ENCODE measurements at places on chromosomes 6 and 20.

DNA sequence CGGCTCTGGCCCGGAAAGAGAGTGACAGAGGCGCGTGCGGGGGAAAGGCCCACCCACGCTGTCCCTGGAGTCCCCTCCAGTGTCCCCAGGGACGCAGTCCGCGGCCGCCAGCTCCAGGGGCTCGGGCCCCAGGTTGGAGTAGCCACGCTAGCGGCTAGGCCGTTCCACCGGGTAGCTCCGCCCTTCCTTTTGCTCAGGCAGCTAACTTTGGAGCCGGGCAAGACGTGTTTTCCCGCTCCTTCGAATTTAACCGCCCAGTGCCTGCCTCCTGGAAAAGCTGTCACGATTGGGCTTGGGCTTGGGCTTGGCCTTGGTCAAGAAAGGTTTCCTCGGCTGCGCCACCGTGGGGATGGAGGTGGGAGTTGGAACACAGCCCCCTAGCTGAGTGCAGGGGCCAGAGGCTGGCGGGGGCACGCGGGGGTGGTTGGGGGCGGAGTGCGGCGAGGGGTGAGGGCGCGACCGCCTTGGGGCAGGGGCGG, 4.7 kb downstream of the LINC00237 start:
- peak; percentile 39 for DNase-seq

DNA sequence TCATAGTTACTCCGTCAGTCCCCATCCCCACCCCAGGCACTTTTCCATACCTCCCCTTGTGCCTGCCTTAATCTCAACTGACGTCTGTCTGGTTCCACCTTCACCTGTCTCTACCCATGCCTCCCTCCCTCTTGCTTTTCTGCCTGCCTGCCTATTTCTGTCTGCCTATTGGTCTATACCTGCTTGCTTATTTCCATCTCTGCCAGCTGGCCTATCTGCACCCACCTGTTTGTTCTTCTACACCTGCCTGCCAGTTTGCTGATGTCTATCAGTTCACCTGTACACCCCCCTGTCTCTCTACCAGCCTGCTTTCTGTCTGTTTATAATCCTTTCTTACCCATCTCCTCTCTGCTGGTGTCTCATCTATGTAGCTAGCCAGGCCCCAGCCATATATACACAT, 87.5 kb downstream of the RALGAPA2 start:
- DNase-seq = no peak

GRCh38 chr20:53891306-53891894, 179.0 kb downstream of the BCAS1 start:
- DNase-seq = no peak

GRCh38 chr20:64250027-64250426, 5.5 kb upstream of the PCMTD2 start:
- no peak for DNase-seq

- DNase-seq = no peak
These were observed 126.7 kb downstream of the IRF4 start for GRCh38 chr6:518218-518617.

DNA sequence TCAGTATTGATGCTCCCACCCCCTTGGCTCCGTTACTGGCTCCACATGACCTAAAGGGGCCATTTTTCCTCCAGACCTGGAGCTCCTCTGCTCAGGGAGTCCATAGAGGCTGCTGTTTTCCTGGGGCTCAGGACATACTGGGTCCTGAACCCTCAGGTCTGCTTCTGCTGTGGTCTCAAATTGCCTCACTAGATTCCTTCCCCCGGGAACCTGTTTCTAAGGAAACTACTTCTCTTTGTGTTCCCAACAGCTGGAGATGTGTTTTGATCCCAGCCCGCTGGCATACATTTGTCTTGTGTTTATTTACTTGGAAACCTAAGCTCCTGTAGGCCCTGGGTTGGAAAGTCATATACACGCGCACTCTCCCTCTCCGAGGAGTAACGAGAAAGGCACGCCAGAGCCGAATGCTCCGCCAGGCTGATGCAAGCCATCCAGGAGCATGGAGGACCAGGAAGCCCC, 222.8 kb downstream of the UST start:
- peak; percentile 84 for DNase-seq

DNA sequence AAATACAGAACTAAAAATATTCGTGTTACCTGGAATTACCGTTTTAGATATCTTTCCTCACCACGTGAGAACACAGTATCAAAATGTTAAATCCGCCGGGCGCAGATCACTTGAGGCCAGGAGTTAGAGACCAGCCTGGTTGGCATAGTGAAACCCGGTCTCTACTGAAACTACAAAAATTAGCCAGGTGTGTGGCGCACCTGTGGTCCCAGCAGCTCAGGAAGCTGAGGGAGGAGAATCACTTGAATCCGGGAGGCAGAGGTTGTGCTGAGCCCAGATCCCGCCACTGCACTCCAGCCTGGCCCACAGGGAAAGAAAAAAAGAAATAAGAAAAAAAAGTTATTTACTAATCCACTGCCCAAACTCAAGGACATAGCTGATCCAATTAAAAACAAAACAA, 4.8 kb upstream of the DDX43 start:
- DNase-seq = no peak

GRCh38 chr6:27667657-27668441, 194.9 kb upstream of the ZNF184 start:
- no peak for DNase-seq

DNA sequence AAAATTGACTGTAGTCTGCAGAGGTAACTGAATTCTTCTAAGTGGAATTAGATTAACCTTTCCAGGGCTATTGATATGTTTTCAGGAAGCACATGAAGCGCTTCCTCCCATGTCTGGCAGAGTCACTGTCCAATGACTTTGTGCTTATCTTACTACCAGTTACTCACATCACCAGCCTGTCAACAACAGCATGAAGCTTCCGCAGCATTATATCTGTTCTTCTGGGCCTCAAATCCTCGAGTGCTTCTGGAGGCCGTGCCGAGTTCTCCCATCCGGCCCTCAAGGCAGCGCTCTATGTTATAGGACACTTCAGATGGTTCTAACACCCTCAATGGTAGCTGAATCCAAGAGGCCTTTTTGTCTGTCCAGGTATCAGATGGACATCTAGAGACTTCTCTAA, 33.2 kb downstream of the PSMG4 start:
- no peak for DNase-seq

- no peak for DNase-seq
These were observed 1064.6 kb upstream of the EYS start for GRCh38 chr6:66771626-66772025.

- DNase-seq = peak; percentile 57
These were observed 215.2 kb downstream of the NFATC2 start for GRCh38 chr20:51327251-51327841.

- DNase-seq = no peak
These were observed 503.9 kb upstream of the EYS start for GRCh38 chr6:66210964-66211363.

GRCh38 chr6:88449770-88450169, 283.6 kb upstream of the CNR1 start:
- DNase-seq = no peak

- no peak for DNase-seq
These were observed 6.0 kb upstream of the HSF2 start for GRCh38 chr6:122393351-122393896.

GRCh38 chr20:19807191-19807945, 49.3 kb downstream of the RIN2 start:
- DNase-seq = peak; percentile 80

DNA sequence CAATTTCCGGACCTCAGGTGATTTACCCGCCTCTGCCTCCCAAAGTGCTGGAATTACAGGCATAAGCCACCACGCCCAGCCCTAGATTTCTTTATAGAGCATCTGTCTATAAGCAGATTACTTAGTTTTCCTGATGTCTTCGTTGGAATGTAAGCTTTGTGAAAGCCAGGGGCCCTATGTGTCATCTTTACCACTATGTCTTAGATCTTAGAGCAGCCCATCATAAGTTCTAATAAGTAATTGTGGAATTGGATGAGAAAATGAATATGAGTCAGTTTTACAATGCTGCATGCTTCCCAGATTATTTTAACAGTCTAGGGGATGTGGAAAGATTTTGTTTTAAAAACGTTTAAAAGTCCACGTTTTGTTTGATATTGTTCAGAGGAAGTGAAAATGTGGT, 9.1 kb upstream of the ZBTB2 start:
- no peak for DNase-seq

- no peak for DNase-seq
These were observed 20.7 kb upstream of the RNGTT start for GRCh38 chr6:88984152-88984551.

DNA sequence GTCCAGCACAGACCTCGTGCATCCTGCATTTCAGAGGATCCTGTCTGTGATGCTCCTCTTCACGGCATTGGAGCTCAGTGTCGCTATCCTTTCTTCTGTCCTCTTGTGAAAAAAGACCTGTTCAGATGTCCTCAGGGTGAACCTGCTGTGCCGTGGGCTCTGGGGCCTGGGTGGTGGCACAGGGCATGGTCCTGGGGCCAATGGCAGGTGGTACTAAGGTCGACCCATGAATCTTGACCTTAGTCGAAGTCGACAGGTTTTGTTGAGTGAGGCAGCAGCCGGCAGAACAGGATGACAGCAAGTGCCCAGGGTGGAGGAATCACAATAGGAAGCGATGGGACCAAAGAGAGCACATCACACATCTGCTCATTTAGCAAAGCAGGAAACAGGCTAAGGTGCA, 22.0 kb upstream of the MAS1L start:
- no peak for DNase-seq

DNA sequence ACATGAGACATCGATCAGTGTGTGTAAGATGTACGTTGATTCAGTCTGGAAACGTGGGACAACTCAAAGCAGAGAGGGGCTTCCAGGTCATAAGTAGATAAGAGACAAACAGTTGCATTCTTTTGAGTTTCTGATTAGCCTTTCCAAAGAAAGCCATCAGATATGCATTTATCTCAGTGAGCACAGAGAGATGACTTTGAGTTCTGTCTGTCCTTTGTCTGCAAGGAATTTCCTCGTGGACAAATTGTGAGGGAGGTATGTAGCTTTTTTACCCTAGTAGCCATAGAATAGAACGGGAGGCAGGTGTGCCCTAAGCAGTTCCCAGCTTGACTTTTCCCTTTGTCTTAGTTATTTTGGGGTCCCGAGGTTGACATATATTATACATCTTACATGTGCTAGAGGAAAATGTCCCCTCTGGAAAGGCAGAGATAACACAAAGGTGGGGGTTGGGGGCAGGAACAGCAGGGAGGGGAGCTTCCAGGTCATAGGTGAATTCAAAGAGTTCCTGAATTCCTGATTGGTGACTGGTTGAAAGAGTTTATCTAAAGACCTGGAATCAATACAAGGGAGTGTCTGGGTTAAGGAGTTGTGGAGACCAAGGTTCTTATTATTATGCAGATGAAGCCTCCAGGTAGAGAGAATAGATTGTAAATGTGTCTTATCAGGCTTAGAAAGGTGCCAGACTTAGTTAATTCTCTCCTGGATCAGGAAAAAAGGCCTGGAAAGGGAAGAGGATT, 237.0 kb downstream of the NFATC2 start:
- DNase-seq = no peak

GRCh38 chr6:135231469-135231844, 50.3 kb downstream of the MYB start:
- DNase-seq = no peak

- no peak for DNase-seq
These were observed 511.0 kb downstream of the CDKAL1 start for GRCh38 chr6:21045135-21045700.

- peak; percentile 80 for DNase-seq
These were observed 1.4 kb downstream of the BMP6 start for GRCh38 chr6:7727086-7727945.

GRCh38 chr6:4478098-4478497, 298.1 kb upstream of the CDYL start:
- DNase-seq = no peak

DNA sequence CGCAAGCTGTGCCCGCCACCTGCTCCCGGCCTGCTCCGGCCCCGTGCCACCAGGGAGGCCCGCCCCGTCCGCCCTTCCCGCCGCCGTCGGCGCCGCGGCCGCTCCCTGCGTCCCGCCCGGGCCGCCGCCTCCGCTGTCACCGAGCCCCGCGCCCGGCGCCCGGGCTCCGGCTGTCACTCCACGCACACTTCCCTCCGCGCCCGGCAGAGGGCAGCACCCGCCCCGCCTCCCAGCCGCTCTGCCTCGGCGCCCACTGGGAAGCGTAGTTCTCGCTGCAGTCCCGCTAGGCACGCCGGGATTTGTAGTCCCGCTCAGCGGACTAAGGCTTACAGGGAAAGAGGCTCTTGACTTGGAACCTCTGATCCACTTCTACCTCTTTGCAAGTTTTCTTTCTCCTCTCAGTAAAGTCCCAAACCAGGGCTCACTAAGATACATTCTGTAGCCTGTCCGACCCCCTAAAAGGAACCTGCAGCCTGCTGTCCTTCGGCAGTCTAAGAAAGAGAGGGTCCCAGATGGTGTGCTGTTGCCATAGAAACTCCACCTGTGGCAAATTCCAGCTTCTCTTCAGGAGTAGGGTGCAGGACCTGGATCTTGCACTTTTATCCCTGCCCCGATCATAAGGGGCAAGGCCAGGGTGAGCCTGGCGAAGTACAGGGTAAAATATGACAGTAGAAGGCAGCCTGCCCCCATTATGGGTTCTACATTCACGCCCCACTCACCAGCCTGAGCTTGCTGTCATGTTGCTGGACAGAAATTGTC, at the start of gene TFEB:
TSS of gene TFEB (minus strand) at position 182 of the 759 bp plus-strand sequence. CDS start 44,395 bp downstream, outside the sequence.
- DNase-seq = peak; percentile 94

GRCh38 chr6:111307275-111307858, 175.7 kb downstream of the REV3L start:
- DNase-seq = no peak

DNA sequence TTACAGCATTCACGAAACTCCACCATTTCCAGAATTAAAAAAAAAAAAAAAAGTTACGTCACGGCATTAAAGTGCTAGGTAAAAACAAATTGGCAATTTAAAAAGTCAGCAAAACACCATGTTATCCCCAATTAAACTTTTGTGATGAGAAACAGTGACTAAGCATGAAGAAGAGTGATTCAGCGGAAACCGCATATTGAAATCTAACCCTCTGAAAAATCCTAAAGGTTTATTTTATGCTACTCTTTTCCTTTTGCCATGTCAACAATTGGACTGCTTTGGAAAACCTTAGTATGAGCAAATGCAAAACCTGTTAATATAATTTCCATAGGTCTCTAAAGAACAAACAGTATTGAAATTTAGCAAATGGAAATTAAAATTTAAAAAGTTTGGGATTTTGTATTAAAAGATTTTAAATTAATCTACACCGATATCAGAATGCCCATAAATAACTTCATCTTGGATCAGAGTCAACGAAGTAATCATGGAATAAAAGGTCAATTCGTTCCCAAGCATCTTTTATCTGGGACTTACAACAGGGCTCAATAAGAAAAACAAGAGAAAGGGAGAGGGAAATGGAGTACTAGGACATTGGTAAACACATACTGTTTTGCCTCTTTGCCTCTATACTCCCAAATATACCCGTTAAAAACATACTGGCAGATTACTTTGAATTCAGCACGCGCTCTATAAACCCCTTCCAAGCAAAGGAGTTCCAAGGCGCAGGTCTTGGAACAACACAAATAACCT, 1.1 kb downstream of the FBXO30 start:
- DNase-seq = peak; percentile 55

All from muscle of back (tissue), 13 donors.